Effector memory CD8-positive, alpha-beta T cell (primary cell): ENCODE measurements at places on chromosomes 6 and 20.
A peak's percentile ranks its signal among the peaks of the same experiment; 100 is the strongest.

DNA sequence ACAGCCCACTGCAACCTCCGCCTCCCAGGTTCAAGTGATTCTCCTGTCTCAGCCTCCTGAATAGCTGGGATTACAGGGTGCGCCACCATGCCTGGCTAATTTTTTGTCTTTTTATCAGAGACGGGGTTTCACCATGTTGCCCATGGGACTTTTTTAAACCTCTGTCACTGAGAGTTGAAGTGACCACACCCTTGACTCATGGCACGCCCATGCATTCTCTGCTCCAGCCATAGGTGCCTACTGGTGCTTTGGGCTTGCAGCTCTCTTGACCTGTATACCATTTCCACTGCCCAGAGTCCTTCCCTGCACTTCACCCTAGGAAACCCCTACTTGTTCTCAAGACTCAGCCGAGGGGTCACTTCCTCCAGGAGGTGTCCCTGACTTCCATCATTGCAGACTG is 2.4 kb upstream of the SCRT2 start:
- no peaks in the 10 kb centered on the region for H3K36me3 ChIP-seq
- H3K27ac ChIP-seq = no peak overlapping the region
- no peak for DNase-seq
- H3K27me3 ChIP-seq = peaks cover 95% of the 10 kb centered on the region
- peaks cover 6% of the 10 kb centered on the region for H3K4me1 ChIP-seq
- H3K4me3 ChIP-seq = no peak overlapping the region

DNA sequence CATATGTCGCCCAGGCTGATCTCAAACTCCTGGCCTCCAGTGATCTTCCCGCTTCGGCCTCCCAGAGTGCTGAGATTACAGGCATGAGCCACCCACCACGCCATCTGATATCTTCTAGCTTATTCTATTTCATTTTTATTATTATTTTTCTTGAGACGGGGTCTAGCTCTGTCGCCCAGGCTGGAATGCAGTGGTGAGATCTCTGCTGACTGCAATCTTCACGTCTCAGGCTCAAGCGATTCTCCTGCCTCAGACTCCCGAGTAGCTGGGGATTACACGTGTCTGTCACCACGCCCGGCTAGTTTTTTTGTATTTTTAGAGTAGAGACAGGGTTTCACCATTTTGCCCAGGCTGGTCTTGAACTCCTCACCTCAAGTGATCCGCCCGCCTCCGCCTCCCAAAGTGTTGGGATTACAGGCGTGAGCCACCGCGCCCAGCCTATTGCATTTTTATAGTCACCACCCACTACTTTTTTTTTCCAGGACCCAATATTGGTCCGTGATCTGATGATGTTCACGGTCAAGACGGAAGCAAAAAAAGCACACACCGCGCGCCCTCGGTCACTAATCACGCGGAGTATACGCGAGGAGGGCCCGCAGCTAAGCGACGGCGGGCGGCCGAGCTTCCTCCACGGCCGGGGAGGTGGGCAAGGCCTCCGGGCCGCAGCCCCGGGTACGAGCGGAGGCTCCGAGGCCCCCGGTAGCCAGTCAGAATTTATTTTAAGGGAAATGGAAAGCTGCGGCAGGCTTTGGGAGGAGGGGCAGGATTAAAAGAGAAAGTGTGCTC is 1.1 kb upstream of the LSM14B start:
- peak overlapping the region; percentile 82 for H3K4me3 ChIP-seq
- peaks cover 51% of the 10 kb centered on the region for H3K36me3 ChIP-seq
- peaks cover 45% of the 10 kb centered on the region for H3K4me1 ChIP-seq
- peak overlapping the region; percentile 93 for H3K27ac ChIP-seq

GRCh38 chr6:130602151-130602770 is 224.9 kb upstream of the SMLR1 start:
- no peaks in the 10 kb centered on the region for H3K36me3 ChIP-seq
- no peaks in the 10 kb centered on the region for H3K27me3 ChIP-seq
- H3K27ac ChIP-seq = no peak overlapping the region
- H3K4me1 ChIP-seq = peaks cover 8% of the 10 kb centered on the region
- no peak for DNase-seq

GRCh38 chr6:168044521-168045130 is 34.4 kb downstream of the FRMD1 start:
- no peak overlapping the region for H3K4me3 ChIP-seq
- DNase-seq = no peak
- no peaks in the 10 kb centered on the region for H3K4me1 ChIP-seq
- H3K36me3 ChIP-seq = peaks cover 3% of the 10 kb centered on the region
- no peaks in the 10 kb centered on the region for H3K27me3 ChIP-seq

DNA sequence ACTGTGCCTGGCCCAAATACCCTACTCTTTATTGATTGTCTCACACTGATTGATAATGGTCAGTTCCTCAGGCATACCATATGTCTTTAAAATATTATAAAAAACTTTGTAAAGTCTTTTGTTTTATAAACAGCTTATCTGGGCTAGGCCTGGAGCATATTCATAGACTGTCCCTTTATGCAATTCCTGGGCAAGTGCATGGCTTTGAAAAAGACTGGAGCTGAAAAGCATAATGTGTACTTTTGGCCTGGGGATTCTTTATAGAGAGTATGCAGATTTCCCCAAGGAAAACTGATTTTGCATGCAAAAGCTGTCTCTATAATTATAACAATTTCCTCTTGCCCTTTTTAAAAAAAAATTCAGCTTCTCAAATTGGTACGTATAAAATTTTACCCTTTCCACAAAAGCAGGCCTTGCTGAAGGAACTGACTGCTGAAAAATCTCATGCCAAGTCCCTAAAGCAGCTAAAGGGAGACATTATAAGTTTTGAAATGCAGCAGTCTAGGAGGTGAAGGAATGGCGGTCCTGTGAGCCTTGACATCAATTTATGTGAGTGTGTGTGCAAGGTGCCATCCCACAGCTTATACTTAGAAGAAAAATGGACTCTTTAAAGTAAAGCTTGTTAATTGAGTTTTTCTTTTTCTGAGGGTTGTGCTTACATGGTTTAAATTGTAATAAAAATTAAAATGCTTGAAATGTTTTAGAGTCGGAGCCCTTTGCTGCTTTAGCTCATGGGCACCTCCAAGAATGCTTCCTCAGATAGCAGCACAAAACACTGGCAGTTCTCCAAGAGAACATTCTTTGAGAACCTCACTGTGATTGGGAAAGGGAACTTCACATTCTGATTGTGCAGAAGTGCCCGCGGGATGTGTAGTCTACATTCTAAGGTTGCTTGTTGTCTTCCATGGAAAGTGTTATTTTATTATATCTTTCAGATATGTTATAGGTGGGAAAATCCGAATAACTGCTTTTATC is 43.9 kb downstream of the PLCB4 start:
- H3K36me3 ChIP-seq = no peaks in the 10 kb centered on the region
- no peaks in the 10 kb centered on the region for H3K4me1 ChIP-seq
- no peak for DNase-seq
